ENCODE measurements at places on chromosomes 7 and 10.

- no peak for DNase-seq
These were observed 187.6 kb downstream of the CFTR start for GRCh38 chr7:117667456-117667855.

DNA sequence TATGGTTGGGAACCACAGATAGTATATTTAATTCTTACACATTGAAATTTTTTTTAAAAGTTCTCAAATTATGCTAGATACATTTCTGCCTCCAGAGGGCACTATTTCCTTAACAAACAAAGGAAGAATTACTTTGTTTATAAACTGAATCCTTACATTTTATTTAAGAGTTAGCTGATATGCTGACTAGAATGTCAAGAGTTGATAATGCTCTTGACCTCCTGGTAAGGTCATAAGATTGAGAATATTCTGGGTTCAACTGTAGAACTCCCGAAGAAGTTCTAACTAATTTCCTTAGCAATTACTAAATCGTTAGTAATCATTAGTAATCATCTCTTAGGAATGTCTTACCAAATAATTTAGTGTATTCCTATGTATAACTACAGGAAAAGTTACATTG is 95.3 kb upstream of the CYP26C1 start:
- DNase-seq: no peak

GRCh38 chr10:93473804-93474472 is 8.2 kb downstream of the MYOF start:
- no peak for DNase-seq

DNA sequence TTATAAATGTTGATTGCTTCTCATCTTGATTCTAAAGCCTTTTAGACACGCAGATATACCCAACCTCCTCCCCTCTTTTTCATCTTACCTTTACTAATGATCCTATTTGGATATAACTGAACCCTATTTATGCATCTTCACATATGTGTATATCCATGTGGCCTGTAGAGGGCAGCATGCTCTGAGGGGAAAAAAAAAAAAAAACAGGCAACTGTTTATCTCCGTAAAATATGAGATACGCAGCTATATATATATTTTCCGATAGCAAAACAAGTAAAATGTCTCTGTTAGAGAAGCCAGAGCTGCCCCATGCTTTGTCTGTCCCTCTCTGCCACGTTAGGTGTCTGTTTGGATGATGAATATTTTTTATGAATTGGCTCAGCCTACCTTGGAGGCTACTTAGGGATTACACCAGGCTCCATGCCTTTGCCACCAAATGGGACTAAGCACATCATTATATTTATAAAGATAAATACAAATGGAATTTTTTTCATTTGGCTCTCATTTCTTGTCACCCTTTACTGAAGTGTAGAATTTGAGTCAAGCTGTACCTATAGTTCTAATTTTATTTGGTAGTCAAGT is 174.8 kb upstream of the FZD1 start:
- DNase-seq: no peak

- no peak for DNase-seq
These were observed 35.5 kb downstream of the LAMB1 start for GRCh38 chr7:107967420-107967819.

DNA sequence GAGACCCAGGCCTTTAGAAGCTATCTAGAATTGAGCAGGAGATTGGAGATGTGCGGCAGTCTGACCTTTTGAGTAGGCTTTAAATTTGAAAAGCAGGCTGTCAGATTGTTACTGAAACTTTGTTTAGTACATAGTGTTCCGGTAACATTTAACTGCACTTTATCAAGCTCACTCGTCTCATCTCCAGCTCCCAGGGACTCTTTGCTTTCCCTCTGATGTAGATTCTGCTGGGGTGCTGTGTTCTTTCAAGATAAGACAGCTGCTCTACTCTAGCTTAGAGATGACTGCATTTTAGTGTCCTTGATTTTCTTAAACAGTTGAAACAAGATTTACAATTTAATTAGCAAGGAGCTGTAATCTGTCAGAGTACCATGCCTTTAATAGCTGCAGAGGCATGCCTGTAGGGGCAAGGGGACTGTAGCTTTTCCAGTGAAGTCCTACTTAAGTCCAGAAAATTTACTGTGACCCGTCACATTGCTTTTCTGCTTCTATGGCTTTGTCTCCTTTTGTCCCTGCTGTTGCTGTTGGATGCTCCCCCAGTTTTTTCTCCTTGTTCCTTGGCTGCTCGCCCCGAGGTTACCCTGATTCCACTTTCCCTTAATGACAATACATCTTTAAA is 56.4 kb upstream of the MTPN start:
- DNase-seq: no peak

- no peak for DNase-seq
These were observed 10.8 kb downstream of the UROS start for GRCh38 chr10:125812128-125812750.
